Activated CD4-positive, alpha-beta T cell treated with anti-CD3 and anti-CD28 coated beads for 24 hours (primary cell): ENCODE measurements at places on chromosomes 2 and 18.

DNA sequence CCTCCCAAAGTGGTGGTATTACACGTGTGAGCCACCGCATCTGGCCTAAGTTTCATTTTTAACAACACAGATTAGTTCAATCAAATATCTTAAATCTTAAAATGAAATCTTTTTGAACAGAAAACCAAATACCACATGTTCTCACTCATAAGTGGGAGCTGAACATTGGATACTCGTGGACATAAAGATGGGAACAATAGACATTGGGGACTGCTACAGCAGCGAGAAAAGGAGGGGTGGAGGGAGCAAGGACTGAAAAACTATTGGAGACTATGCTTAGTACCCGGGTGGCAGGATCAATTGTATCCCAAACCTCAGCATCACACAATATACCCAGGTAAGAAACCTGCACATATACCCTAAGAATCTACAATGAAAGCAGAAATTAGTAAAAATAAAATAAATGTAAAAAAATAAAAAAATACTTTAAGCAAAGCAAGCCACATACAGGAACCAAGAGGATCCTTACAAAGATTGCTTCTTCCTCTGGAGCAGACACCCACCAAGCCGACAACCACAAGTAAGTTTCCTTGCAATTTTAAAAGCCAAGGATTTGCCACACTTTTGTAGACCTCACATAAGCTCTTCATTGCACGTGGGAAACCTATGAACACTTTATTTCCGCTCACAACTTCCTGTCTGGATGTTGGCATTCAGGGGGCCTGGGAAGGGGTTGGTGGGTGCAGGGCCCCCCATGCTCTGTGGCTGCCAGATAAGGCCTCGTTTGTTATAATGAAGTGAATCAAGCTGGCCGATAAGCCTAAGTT lies 147.9 kb downstream of the MYCN start:
- DNase-seq = no peak

DNA sequence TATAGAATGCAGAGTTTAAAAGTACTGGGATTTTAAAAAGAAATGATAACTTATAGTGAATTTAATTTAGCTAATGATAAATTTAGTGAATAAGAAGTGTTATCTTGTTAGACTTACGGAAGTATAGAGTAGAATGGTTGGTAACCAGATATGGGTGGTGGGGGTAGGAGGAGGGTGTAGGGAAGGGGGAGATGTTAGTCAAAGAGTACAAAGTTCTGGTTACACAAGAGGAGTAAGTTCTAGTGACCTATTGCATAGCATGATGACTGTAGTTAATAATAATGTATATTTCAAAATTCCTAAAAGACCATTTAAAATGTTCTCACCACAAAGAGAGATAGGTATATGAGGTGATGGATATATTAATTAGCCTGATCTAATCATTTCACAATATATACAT lies 184.8 kb upstream of the STON1 start:
- DNase-seq = no peak

DNA sequence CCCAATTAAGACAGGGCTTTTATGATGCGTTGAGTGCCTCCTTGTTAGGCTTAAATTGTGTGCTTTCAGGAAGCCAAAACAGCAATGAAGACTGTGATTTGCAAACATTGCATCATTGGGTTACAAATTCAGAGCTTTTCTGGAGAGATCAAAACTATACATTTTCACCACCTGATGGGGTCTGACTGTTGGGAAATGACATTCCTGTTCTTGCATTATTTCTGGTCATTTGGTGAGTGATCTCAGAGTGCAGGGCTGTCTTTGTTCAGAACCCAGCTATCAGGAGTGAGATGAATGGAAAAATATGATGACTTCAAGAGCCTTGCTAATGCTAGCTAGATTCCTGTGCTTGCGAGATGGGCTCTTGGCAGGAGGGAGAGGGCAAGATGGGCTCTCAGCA lies 39.1 kb downstream of the SH3RF3 start:
- DNase-seq = no peak

- DNase-seq = no peak
Measured at GRCh38 chr2:207511851-207512250, 17.9 kb upstream of the CREB1 start.

DNA sequence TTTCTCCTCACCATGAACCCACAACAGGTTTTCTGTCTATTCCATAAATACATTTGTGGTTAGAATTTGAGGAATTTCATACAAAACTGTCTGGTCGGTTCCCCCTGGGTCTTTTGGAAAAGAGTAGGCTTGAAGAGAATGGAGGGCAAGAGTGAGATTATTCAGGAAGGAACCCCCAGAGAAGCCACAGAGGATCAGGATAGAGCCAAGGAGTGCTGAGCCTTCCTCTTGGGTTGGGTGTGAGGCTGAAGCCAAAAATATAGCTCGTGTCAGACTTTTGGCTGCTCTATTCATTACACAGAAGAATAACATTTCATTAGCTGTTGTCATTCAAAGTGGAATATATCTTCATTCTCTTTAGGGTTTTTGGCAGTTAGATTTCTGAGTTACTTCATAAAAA lies 45.9 kb upstream of the YES1 start:
- DNase-seq = no peak

DNA sequence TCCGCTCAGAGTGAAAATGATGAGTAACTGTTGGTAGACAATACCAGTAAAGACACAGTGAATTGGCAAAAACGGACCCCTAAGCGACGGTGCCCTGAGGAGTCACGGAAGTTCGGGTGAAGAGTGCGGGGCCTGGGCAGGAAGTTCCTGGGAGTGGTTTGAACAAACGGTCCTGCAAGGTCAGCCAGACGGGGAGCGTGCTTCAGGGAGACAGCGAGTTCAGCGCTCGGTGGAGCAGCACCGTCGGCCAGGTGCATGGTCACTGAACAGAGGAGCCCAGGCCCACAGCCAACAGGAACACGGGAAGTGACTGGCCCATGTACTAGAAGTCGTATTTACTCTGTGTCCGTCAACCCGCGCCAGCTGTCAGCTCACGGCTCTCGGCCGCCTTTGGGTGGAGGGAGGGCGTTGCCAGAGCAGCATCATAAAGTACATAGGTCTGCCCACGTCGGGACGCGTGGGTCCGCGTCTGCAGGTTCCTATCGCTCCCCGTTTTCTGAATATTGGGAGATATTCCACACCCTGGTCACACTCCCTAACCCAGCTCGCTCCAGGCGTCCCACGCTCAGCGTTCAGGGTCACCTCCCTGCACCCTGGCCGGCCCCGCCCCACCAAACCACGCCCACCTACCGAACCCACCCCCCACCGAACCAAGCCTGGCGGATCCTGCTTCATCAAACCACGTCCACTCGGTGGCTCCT lies 75.6 kb upstream of the UXS1 start:
- DNase-seq = peak; percentile 9

GRCh38 chr2:9525266-9525665 lies 30.4 kb downstream of the ADAM17 start:
- no peak for DNase-seq

- no peak for DNase-seq
Measured at GRCh38 chr2:152600051-152600657, 117.1 kb downstream of the PRPF40A start.

GRCh38 chr2:109451671-109452070 lies 162.1 kb downstream of the SEPTIN10 start:
- no peak for DNase-seq

DNA sequence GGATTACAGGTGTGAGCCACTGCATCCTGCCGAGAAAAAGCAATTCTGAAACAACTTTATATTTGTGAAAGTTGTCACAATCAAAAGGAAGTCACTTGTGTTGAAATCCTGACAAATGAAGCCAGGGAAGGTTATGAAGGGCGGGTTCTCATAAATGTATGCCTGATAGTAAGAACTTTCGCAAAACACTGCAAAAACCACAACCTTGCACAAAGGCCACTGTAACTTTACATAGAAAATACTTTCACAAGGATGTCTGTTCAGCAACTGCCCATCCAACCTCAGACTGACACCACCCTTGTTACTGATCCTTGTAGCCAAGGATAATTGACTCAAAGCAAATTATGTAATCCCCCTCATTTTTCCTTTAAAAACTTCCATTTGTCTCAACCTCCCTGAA lies 90.6 kb downstream of the SLC4A3 start:
- no peak for DNase-seq

DNA sequence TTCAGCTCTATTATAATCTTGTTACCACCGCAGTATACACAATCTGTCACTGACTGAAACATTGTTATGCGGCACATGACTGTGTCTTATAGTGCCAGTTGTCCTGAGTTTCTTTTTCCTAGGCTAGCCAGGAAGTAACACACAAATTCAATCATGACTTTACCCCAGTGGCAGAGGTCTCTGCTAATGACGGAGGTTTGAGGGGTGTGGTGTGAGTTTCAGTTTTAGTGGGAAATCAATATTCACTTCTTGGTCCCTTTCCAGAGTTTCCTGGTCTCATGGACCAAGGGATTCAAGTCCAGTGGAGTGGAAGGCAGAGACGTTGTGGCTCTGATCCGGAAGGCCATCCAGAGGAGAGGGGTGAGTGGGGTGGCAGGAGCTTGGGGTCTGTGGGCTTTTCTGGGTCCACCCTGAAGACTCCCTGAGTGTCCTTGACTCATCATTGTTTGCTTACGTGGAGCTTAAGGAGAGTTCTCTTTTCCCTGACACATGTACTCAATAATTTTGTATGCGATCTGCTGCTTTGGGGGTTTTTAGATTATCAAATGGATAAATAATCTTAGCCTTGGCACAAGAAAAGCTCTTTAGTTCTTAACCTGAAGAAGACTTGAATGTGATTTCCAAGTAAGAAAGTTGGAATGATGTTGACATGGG lies 39.2 kb downstream of the HK2 start:
- DNase-seq = no peak

GRCh38 chr2:3043726-3044125 lies 333.9 kb downstream of the EIPR1 start:
- no peak for DNase-seq

DNA sequence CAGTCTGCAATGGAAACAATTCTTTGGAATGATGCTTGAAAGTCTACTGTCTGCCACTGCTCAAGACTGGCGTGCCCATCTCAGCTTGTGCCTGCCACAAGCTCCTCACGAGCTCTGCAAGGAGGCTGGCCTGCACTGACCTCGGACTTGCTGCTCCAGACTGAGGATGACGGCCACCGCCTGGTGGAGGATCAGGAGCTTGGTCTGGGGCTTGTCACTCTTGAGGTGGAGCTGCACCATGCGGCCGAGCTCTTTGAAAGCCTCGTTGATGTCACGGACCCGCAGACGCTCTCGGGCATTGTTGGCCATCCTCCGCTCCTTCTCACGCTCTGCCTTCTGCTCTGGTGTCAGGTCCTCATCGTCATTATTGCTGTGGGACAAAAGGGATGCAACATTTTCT lies 269.4 kb upstream of the CCDC68 start:
- no peak for DNase-seq

- DNase-seq = no peak
Measured at GRCh38 chr2:64328415-64328722, 125.6 kb upstream of the LGALSL start.

- no peak for DNase-seq
Measured at GRCh38 chr18:13214609-13215008, 4.0 kb upstream of the LDLRAD4 start.

DNA sequence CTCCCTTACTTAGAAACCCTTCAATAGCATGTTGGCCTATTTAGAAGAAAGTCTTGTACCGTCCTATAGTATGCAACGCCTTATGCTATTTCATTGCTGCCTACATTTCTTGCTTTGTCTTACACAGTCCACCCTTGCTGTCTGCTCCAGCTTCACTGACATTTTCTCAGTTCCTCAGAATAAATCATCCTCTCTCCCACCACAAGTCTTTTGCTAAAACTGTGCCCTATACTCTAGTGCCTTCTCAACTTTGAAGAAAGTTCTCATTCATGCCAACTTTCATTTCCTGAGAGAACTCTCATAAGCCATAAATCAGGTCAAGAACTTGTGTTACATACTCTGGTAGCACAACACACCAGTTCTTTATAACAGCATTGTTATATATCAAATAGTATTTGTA lies 54.3 kb upstream of the COL3A1 start:
- no peak for DNase-seq

DNA sequence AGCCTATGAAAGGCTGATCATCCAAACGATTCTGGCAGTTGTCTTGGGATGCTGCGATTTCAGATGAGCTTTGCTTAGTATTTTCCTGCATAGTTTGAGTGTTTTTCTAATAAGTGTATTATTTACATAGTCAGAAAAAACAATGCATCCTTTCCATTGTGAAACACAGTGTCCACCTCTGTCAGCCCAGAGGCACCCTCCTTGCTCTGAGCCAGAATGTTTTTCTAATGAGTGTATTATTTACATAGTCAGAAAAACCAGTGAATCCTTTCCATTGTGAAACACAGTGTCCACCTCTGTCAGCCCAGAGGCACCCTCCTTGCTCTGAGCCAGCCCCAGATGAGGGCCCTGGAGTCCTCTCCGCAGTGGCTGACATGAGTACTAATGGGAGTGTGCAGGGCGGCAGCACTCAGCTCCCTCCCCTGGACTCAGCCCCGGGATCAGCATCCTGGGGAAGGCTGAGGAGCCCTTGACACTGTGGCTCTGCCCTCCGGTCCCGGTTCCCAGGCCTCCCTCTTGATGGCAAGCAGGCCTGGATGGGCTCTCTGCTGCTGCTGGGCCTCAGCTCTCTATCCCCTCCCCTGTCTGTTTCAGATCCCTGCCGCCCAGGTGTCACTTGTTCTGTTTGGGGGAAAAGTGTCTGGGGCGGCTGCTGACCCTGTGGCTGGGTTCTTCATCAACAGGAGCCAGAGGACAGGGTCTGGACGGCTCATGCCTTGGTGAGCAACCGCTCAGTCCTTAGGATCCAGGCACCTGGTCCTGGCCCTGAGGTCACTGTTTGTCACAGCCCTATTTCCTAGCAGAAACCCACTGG lies 5.9 kb downstream of the MFSD2B start:
- DNase-seq = no peak

DNA sequence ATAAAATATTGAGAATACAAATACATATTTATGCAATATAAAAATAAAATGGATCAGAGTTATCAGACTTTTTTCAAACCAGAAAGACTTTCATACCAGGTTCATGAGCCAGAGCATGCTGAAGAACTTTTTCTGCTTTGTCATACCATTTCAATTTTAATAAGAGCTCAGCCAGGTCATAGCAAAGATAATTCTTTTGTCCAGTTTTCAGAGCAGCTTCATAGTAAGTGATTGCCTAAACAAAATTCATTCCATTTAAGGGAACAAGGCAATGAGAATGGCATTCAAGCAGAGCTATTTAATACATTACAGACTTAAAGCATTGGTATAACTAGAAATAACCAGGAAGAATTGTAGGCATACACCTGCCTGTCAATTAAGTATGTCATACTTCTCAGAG lies 42.3 kb downstream of the TTC21B start:
- no peak for DNase-seq

GRCh38 chr2:26645762-26646161 lies 4.6 kb upstream of the CIB4 start:
- DNase-seq = no peak

GRCh38 chr2:106565599-106565998 lies 78.4 kb downstream of the CD8B2 start:
- DNase-seq = no peak

- no peak for DNase-seq
Measured at GRCh38 chr18:57084331-57085271, 62.3 kb upstream of the BOD1L2 start.

- no peak for DNase-seq
Measured at GRCh38 chr2:175036582-175037018, 31.4 kb upstream of the CHN1 start.

GRCh38 chr18:2982452-2983269 lies 30.3 kb downstream of the LPIN2 start:
- DNase-seq = no peak
